ENCODE measurements at places on chromosomes 4 and X. TPM values are rescaled to one million over a fixed set of nuclear protein-coding genes. Genes with fewer than 3 reads are reported as not detected.

- DNase-seq: no peak
Measured at GRCh38 chr4:53676402-53676871, 85.2 kb upstream of the LNX1 start.

- no peak for DNase-seq
Measured at GRCh38 chr4:107888237-107888636, 43.1 kb upstream of the CYP2U1 start.

GRCh38 chr4:42588909-42589308, 68.0 kb downstream of the ATP8A1 start:
- DNase-seq: no peak

DNA sequence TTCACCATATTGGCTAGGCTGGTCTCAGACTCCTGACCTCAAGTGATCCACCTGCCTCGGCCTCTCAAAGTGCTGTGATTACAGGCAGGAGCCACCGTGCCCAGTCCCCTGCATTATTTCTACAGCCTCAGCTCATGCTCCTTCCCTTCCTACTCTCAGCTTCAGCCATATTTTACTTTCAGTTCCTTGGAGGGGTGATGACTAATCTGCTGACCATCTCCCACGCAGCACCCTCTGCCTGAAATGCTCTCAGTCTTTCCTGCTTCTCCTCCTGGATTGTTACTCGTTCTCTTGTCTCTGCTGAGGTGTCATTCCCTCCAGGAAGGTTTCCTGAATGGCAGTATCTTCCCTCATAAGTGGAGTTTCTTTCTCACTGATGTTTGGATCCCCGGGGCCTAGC, 63.3 kb downstream of the MOSPD2 start:
- DNase-seq: no peak

- DNase-seq: no peak
Measured at GRCh38 chr4:109078724-109079123, 223.7 kb downstream of the COL25A1 start.

DNA sequence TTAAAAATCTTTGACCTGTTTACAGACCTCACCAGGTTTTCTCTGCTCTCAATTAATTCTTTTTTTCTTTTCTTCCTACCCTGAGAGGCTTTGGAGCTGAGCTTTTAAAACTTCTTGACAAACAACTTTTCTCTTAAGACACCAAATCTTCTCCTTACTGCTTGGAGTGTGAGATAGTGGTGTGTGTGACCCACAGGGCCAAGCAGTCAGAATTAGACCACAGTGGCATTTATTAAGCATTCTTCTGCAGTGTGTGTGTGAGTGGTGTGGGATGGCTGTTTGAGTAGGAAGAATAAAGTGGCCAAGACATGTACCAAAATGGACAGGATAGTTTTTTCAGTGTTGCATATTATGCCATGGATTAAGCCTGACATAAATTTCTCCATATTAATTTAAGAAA, 665.1 kb downstream of the RAPGEF2 start:
- DNase-seq: no peak

DNA sequence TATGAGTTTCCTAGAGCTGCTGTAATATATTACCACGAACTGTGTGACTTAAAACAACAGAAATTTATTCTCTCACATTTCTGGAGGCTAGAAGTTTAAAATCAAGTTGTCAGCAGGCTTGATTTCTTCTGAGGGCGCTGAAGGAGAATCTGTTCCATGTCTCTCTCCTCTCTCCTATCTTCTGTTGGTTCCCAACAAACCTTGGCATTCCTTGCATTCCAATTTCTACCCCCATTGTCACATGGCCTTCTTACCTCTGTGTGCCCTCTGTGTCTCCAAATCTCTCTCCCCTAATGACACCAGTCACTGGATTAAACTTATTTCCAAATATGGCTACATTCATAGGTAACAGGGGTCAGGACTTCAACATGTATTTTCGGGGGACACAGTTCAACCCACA, 672.7 kb downstream of the RPA4 start:
- DNase-seq: no peak

DNA sequence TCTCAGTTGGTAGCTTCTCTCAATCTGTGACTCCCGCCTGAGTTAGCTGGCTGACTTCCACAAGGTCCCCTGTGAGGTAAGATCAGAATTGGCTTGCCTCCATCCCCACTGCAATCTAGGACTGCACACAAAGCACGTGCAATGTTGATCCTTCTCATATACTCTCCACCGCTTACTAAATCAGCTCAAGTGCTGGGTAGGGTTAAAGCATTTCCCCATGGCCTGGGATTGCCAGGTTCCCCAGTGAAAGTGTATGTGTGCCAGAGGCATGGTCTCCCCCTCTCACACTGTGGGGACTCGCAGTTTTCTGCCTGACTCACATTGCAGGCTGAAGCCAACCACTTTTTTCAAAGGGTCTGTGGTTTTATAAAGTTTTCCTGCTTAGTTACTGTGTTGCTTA, 886.9 kb downstream of the FAM133A start:
- no peak for DNase-seq

- DNase-seq: peak; percentile 86
Measured at GRCh38 chr4:78938868-78939666, at the start of gene PAQR3. Gene PAQR3 (minus strand): TSS chr4:78939438. CDS start chr4:78939224, 214 bp downstream.

- no peak for DNase-seq
Measured at GRCh38 chrX:140249088-140249487, 255.8 kb downstream of the SOX3 start.

GRCh38 chr4:40829586-40829985, 79.8 kb downstream of the NSUN7 start:
- no peak for DNase-seq

- no peak for DNase-seq
Measured at GRCh38 chr4:121717680-121718237, 21.0 kb upstream of the ANXA5 start.

DNA sequence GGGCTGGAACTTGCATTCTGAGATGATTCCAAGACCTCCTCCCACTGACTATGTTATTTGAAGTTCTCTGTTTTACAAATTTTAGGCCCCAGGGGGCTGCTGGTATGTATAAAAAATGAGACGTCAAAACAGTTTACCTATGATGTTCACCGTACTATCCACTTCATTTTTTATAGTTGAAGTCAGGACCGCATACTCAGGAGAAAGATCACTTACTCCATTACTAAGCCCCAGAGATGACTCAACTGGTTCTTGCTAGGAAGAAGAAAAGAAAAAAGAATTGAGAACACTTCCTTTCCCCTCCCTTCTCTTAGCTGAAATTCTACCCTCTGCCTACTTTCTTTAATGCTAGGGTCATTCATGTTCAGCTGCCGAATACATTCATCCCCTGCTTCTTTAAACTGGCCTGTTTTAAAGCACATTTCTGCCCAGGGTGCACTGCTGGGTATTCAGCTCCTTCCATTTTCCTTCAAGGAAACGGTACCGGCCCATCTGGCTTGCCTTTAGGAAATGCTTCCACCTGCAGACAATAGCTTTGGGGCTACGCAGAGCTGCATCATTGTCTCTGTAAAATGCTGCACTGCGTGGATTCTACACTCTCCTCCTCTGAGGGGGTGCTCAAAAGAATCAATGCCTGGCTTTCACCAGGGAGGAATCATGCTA, 66.2 kb downstream of the IRF2 start:
- no peak for DNase-seq

- no peak for DNase-seq
Measured at GRCh38 chr4:157270108-157270507, 49.6 kb downstream of the GRIA2 start.

DNA sequence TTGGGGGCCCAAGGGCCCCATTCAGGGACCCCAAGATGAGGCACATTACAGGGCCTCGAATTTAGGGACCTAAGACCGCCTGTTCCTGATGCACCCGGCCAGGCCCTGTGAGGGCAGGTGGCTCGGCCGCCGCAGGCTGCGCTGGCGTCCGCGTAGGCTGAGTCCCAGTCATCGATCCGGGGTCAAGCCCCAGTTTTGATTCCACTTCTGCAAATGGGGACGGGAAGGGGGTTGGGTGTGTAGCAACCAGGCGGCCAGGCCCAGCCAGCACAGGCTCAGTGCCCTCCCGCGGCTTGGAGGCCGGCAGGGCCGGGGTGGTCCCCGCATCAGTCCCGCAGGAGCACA, 327 bp downstream of the PNPLA4 start:
- DNase-seq: no peak

DNA sequence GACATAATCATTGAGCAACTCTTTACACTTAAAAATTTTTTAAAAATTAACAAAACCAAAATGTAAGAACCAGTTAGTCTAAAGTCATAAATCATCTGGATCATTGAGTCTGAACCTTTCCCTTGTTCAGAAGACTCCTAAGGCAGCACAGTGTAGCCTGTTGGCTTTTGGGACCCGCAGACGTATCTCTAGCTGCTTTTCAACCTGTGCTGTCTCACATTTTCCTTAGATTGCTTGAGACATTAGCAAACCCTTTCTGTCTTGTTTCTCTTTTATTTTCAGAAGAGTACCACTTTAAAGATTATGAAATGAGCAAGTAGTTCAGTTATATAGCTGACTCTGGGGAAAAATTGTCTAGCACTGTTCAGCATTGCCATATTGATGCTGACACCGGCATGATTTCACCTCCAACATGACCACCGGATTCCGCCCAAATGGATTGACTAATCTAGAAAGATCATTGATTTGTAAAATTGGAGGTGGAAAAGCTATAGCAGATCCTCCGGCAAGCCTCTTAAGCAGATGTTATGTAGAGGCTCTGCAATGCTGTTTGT, 8.9 kb downstream of the TCEANC start:
- no peak for DNase-seq

GRCh38 chrX:19017271-19017670, 33.4 kb upstream of the PHKA2 start:
- no peak for DNase-seq

GRCh38 chrX:75181721-75182120, 25.6 kb upstream of the ABCB7 start:
- no peak for DNase-seq

- DNase-seq: no peak
Measured at GRCh38 chr4:176139518-176139917, 55.9 kb downstream of the SPATA4 start.

DNA sequence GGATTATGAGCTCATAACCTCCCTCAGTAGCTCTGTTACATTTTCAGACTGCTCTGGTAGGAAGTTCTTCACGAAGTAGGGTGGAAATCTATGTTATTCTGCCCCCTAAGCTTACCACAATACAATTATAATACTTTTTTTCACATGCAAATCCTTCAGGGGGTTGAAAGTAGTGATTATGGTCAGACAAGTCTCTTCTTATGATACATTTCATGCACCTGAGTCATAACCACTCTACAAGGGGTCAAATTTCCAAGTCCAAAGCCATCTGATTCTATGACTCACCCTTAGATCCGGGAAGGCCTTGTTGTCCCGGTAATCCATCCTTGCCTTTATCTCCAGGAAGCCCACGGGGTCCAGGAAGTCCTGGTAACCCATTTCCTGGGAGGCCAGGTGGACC, 95.2 kb downstream of the ATG4A start:
- DNase-seq: no peak

- no peak for DNase-seq
Measured at GRCh38 chr4:26356081-26356501, 35.3 kb downstream of the RBPJ start.

DNA sequence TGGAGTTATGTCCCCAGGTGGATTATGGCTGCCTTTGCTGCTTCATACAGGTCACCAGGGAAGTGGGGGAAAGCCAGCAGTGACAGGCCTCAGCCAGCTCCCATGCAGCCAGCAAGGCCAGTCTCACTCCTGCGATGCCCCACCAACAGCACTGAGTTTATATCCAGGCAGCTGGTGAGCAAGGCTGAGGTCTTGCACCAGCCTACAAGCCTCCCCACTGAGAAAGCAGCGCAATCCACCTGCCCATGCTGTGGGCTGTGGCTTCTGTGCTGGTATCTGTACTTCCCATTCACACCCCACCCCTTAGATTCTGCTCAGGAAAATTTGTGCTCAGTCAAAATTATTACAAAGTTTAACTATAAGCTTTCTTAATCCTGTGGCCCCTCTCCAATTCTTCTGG, 153.5 kb downstream of the HHIP start:
- no peak for DNase-seq

DNA sequence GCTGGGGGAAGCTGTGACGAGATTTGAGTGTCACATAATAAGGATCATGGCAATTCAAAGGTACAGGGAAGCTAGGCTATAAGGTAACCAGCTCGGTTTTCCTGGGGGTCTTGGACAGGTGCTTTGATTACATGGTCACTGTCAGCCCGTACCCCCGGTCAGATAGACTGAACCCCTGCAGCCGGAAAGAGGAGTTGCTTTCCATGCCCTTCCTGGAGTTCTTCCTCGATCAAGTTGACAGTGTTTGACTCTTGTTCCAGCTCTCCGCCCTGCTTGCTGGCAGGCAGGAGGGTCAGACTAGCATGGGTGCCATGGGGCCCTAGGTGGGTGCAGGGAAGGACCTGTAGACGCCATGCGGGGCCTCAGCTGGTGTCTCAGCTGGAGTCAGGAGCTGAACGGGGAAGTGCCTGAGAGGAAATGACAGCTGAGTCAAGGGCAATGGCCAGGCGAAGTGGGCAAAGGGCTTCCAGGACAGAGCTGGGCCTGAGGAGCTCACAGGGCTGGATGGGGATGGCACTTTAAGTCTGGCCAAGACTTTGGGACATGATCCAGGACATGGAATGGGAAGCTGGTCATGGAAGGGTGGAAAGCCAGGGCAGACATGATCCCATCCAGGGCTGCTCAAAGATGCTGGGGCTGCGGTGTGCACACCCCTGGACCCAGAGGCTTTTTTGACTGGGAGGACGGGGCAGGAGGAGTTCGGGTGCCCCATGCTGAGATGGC, 1.6 kb downstream of the TMEM187 start:
- DNase-seq: no peak

- no peak for DNase-seq
Measured at GRCh38 chrX:153868576-153869472, 17.1 kb downstream of the L1CAM start.

Gene SLC7A11
- total RNA-seq: 1.4 TPM

Gene FABP2
- not detected for total RNA-seq

Gene NUDT9
- total RNA-seq: 9.5 TPM

Gene UGT2B17
- total RNA-seq: 0.28 TPM

Gene PLAC1
- not detected for total RNA-seq

Gene MXRA5
- total RNA-seq: not detected

Gene USP38
- 36.7 TPM for total RNA-seq

Gene SHROOM2
- not detected for total RNA-seq

Gene SLC49A3
- 10.4 TPM for total RNA-seq

Gene TMSB15A
- total RNA-seq: not detected

Gene CLDN34
- total RNA-seq: not detected

Gene VSIG1
- total RNA-seq: 1.1 TPM

Gene CITED1
- 0.49 TPM for total RNA-seq

Gene PCDH18
- not detected for total RNA-seq
